ENCODE measurements at places on chromosomes 12 and 14. TPM values are rescaled to one million over a fixed set of nuclear protein-coding genes. Genes with fewer than 3 reads are reported as not detected.

GRCh38 chr12:2403221-2403976 lies 350.6 kb downstream of the CACNA1C start:
- no peak for DNase-seq

DNA sequence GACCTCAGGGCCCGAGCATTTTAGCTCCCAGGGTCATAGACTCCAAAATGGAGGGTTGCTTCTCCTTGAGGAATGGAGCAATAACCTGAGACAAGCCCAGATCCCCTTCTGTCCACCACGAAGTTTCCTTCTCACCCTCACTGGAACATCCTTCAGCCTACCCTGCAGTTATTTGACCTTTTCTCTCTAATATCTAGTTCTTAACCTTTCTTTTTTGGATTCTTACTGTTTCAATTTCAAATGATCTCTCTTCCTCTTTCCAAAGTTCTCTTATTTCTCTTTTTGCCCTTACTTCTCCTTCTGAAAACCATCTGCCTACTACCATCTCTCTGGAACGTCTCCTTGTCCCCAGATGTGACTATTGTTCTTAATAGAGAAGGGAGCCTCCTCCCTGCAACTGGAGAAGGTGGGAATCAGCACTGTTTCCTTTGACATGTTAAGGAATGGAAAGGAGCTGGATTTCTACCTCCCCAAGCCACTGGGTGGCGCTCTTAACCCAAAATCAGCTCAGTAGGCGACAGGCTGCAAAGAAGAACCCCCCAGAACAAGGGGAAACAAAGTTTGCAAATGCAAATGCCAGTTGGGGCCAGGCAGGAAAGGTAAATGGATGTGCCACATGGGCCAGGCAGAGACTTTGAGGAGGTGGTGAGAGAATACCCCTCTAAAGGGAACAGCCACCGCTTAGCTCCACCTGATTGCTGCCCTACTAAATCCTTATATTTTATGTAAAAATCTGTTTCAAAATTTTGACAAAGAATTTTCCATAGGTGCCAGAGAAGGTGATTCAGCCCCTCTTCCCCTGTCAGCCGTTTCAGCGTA lies 22.4 kb upstream of the PDE1B start:
- DNase-seq, result peak; percentile 23

DNA sequence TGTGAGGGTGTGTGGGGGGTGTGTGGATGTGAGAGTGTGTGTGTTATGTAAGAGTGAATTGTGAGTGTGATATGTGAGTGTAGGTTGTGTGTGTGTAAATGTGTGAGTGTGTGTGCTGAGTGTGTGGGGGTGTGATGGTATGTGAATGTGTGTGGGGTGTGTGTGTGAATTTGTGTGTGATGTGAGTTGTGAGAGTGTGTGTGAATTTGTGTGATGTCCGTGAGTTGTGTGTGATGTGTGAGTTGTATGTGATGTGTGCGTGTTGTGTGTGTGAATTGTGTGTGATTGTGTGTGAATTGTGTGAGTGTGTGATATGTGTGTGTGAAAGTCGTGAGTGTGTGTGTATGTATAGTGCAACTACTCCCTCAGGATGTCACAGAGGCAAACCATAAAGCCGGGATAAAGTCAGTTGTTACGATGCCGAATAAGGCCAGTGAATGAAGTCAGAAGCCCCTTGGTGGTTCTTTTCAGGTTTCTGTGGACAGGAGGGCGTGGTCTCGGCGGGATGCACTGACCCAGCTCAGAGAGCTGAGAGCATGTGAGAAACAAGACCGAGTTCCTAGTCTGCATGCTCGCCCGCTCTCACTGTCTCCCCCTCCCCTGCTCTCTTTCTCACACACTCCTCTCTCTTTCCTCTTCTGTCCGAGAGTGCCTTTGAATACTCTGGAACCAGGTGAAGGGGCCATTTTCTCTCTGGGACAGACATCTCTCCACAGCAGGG lies 71.8 kb upstream of the MAX start:
- no peak for DNase-seq

Gene SPTSSA
- total RNA-seq, result 12.2 TPM
